ENCODE measurements at places on chromosomes 1 and 21.
A peak's percentile ranks its signal among the peaks of the same experiment; 100 is the strongest.

- DNase-seq = no peak
These were observed 182.2 kb downstream of the DHRS3 start for GRCh38 chr1:12435639-12436344.

- no peak for DNase-seq
These were observed 15.7 kb downstream of the REG4 start for GRCh38 chr1:119795261-119796200.

DNA sequence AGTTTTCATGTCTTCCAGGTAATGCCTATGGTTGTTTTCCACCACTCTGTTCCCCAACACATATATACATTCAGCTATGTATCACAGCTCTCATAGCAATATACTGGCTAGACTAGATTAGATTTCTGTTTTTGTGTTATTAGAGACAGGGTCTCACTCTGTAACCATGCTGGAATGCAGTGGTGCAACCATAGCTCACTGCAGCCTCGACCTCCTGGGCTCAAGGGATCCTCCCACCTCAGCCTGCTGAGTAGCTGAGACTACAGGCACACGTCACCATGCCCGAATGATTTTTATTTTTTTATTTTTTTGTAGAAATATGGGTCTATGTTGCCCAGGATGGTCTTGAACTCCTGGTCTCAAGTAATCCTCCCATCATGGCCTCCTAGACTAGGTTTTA lies 37.7 kb downstream of the SYNJ1 start:
- DNase-seq = no peak

DNA sequence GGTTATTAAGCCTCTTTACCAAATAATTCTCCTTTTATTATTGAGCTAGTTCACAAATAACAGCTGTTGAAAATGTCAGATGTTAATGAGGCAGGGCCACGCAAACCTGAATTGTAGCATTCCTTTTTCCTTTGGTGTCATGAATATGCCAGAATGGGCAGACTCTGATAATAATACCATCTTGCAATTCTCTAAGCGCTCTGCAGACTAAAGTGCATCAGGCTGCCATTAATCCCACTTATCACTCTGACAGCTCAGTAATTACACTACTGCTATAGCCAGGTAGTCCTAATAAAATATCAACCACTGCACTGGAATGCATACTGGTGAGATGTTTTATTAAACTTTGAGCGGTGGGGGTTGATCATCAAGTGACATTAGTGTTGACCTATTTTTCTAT lies 177.7 kb downstream of the DPYD start:
- no peak for DNase-seq

DNA sequence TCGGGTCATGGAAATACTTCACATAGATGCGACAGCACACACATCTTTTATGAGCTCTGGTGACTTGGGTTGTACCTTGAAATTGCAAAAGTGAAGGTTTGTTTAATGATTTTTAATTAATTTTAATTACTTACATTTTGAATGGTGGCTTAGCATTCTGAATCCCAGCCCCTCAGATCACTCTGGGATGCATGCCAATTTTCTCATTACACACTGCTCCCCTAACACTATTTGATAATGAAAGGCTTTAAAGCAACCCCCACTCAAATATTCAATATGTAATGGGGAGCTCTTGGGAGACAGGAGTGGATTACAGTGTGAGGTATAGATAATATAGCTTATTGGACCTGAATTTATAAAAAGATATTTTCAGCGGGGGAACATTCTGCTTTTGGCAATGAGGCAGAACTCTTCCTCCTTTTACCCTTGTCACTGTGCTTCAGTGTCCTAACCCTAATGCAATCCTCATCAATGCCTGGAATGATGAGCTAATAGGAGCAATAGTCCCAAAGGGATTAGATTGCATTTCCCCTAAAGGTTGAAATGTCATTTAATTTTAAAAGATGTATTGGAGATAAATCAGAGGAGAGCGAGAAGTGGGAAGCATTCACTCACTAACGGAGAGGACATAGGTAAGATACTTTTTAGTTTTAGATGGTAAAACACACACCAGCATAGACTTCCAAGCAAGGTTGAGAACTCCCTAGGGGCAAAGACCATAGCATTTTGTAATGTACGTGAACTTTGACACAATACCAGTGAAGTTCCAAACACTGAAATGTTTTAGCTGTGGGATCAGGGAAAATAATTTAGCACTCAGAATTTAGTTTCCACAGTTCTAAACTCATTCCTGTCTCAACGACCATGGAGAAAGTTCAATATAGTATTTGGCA lies 384.1 kb upstream of the PLXNA2 start:
- DNase-seq = no peak

DNA sequence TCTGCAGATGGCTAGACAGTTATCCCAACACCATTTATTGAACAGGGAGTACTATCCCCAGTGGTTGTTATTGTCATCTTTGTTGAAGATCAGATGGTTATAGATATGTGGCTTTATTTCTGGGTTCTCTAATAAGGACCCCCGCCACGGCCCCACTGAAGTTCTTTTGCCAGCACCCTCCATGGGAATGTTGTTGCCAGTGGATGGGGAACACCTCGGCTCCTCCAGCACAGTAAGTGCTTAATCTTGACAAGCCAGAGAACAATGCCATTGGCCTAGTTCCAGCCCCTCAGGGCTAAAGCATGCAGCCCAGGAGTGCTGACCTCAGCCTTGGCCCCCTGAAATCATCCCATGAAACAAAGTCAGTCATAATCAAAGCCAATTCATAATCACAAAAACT lies 337.6 kb downstream of the AGBL4 start:
- no peak for DNase-seq

DNA sequence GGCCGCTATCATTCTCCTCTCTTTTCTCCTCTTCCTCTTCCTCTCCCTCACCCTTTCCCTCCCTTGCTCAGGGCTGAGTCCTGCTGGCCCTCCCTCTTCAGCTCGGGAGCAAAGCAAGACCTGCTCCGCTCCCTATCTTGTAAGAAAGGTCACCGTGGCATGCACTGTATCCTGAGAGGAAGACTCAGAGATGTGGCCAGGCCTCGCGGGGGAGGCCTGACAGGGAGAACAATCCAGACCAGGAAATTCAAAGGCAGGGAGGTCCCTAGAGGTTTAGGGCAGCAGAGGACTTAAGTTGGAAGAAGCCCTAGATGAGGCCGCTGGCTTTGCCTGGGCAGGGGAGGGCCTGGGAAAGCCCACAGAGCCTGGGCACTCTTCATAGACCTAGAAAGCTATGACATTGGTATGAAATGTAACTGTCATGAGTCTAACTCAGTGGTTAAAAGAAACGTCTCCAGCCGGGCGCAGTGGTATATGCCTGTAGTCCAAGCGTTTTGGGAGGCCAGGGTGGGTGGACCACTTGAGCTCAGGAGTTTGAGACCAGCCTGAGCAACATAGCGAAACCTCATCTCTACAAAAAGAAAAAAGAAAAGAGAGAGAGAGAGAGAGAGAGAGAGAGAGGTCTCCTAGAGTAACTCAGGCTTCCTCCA lies 14.6 kb upstream of the PTAFR start:
- DNase-seq = no peak

DNA sequence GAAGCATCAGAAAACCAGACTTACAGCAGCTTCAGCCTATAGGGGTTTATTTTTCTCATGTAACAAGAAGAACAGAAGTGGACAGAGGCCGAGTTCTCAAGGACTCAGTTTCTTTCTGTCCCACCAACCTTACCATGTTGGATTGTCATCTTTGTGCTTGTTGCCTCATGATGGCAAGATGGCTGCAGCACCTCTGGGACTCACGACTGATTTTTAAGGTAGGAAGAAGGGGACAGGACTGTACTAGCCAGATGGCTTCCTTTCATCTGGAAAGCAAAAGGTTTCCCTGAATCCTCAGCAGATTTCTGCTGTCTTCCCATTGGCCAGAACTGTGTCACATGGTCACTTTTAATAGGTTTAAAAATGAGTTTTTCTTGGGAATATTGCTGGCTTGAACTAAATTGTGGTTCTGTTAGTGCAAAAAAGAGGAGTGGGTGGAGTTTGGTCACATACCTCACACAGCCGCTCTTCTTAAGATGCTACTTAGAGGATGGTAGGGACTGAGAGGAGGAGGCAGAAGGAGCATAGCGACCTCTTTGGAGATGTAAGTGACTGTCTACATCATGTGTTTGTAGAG lies 48.1 kb upstream of the ENAH start:
- DNase-seq = no peak

GRCh38 chr1:24929398-24930259 lies 447 bp downstream of the RUNX3 start:
- DNase-seq = peak; percentile 62

DNA sequence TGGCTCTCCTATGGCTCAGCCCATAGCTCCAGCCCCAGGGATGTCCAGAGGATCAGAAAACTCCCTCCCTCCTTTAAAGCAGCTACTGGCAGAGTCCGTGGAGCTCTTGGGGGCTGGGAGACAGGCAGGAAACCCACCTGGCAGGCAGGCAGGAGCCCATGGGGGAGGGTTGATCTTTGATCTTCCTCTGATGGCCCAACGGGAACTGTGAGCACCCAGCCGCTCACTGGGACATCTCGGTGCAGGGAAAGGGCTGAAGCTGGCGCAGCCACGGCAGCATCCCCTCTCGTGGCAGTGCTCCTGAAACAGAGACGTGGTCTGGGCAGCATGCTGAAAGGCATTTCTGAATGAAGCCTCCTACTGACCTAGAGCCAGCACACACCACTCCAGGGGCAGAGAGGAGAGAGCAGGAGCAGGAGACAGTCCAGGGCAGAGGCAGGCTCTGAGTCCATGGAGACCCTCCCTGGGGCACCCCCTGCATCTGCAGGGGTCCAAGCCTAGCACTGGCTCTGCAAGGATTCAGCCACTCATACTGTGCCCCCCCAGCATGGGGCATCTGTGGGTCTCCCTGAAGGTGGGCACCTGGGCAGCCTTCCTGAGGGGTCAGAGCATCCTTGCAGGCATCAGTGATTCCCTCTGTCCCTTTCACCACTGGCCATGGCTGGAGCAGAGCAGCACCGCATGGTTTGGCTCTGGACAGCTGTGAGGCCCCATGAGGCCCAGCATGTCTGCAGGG lies 4.9 kb upstream of the SLX9 start:
- DNase-seq = no peak

- DNase-seq = no peak
These were observed 11.9 kb upstream of the MRPL55 start for GRCh38 chr1:228120857-228121489.

DNA sequence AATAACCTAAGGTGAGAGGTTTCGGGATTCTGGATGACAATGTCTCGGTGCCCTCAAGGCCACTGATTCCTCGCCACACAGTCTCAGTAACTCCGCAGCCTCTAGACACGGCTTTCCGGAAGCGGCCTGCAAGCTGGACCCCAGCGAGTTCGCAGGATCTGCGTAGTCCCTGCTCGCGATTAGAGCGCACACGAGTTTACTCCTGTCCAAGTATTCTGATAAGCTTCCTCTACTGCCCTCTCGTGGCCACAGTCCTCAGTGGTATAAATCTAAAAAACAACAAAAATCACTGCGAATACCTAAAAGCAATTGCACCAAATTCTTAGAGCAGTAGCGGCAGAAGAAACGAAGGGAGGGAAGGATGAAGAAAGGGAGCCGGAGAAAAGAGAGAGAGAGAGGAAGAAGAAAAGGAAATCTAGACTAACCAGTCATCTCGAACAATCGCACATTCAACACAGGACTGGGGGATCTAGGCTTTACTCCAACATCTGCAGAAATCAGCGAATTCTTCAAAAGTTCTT lies 1.1 kb upstream of the PLXNA2 start:
- peak; percentile 82 for DNase-seq

DNA sequence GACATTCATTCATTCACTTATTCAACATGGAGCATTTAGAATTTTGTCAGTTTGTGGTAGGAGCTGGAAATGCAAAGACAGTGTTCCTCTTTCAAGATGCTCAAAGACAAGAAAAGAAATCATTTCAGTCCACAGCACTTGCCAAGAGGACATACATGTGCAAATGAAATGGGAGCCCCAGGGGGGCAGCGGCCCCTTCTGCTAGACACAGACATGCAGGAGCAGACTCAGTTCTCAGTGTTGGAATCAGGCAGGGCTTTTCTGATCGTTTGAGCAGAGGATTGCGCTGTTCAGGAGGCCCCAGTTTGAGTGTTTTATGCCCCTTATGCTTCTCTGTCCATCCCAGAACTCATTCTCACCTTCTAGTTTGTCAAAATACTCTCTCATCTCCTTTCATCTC lies 35.6 kb upstream of the VASH2 start:
- no peak for DNase-seq

DNA sequence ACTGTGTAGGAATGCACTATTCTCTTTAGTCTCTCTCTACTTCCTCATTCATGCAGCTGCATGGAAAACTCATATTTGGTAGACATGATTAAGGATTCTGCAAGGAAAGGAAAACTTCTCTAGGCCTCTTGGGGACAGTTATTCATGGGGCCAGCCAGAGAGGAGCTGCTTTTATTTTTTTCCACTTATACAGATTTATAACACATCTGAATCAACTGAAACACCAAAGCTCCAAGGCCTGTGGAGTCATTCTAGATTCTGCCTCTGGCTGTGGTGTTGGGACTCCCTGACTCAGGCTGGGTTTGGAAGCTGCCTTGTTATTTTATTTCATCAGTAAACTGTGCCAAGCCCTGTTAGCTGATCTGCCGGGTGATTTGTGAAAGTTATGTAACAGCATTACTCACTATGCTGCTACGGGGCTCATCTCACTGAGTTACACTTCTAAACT lies 83.9 kb upstream of the EDEM3 start:
- DNase-seq = no peak

DNA sequence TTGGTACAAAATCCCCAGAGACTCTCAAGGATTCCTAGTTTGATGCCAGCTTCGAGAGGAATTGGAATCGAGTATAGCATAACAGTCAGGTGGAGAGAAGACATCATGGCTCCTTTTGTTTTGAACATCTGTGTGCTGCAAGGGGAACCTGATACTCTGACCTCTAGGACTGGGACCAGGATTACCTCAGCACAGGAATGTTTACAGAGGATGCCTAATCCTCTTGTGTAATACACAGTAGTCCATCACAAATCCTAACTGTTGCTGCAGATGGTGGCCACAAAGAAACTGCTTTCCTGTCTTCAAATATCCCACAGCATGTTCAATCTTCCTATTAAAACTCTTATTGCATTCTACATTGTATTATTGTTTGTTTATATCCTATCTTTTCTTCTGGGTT lies 111.8 kb upstream of the PRMT6 start:
- DNase-seq = no peak

Measured in CD4-positive, alpha-beta T cell treated with Interferon alpha-2 for 1 hour (primary cell).